ENCODE measurements at places on chromosomes 12 and 14. TPM values are rescaled to one million over a fixed set of nuclear protein-coding genes. Genes with fewer than 3 reads are reported as not detected.

The P2RX2 gene
- polyA plus RNA-seq = not detected

The TMTC3 gene
- polyA plus RNA-seq = 7.8 TPM

The RND1 gene
- polyA plus RNA-seq = 5.2 TPM

The BCL2L2 gene
- 14.7 TPM for polyA plus RNA-seq

The CEBPE gene
- polyA plus RNA-seq = not detected

The PROX2 gene
- polyA plus RNA-seq = not detected

The TPI1 gene
- polyA plus RNA-seq = 2,057 TPM

The GARIN6 gene
- not detected for polyA plus RNA-seq

The PTGER2 gene
- not detected for polyA plus RNA-seq

The KLRC2 gene
- polyA plus RNA-seq = not detected

The HIGD1C gene
- polyA plus RNA-seq = not detected

The MGP gene
- 538 TPM for polyA plus RNA-seq

The DACT1 gene
- polyA plus RNA-seq = 0.21 TPM

The KRT72 gene
- polyA plus RNA-seq = not detected

The GNG2 gene
- not detected for polyA plus RNA-seq

All from endothelial cell of umbilical vein (primary cell).